Occipital lobe (tissue), 3 donors: ENCODE measurements at places on chromosomes 5 and 9. TPM values are rescaled to one million over a fixed set of nuclear protein-coding genes. Genes with fewer than 3 reads are reported as not detected.

Gene MSH3
- total RNA-seq, result 39.1 TPM

Gene SGTB
- 35.9 TPM for total RNA-seq

Gene NXNL2
- total RNA-seq, result 0.78 TPM

Gene WHRN
- 0.94 TPM for total RNA-seq

Gene GABRA1
- total RNA-seq, result 18.2 TPM

Gene CARTPT
- not detected for total RNA-seq

Gene HSPB3
- 0.47 TPM for total RNA-seq

Gene GHR
- 1.2 TPM for total RNA-seq

Gene NSA2
- total RNA-seq, result 56.3 TPM

Gene SLC23A1
- total RNA-seq, result not detected

Gene MAST4
- 13.6 TPM for total RNA-seq

Gene RNF224
- not detected for total RNA-seq

DNA sequence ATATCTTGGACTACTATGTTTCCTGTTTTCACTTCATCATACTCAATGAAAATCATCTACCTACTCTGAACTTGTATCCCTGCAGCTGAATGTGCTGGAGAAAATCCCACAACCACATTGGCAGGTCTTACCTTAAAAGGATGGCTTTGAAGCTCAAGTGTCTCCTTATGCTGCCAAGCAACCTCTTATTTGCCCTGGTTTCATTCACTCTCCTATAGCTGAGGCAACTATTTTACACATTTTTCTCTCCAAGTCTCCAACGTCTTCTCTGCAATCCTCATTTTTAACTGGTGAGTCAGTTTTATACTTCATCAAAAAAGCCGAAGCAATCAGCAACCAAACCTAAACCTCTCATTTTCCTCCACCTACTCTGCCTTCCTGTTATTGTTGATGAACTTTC, 49.7 kb downstream of the POU4F3 start:
- DNase-seq, result no peak

- no peak for DNase-seq
Measured at GRCh38 chr5:150278916-150279315, 10.7 kb downstream of the CAMK2A start.

DNA sequence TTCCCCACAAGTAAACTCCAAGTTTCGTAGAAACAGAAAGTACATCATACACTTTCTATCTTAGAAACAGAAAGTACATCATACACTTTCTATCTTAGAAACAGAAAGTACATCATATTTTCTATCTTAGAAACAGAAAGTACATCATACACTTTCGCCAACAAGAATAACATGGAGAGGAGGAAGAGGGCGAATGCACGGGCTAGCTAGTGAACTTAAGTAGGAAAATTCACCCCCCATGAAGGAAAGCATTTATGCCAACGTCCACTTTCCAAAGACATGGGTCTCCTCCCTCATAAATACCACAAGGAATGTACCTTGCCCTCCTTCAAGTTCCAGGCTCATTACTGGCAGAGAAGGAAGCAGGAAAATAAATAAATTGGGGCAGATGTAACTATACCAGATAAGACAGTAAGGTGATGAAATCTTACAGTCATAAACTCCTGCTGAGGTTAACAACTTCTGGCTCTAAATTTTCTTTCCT, 64.7 kb downstream of the FRMD3 start:
- no peak for DNase-seq

- DNase-seq, result no peak
Measured at GRCh38 chr5:150766251-150766650, 7.4 kb upstream of the DCTN4 start.

DNA sequence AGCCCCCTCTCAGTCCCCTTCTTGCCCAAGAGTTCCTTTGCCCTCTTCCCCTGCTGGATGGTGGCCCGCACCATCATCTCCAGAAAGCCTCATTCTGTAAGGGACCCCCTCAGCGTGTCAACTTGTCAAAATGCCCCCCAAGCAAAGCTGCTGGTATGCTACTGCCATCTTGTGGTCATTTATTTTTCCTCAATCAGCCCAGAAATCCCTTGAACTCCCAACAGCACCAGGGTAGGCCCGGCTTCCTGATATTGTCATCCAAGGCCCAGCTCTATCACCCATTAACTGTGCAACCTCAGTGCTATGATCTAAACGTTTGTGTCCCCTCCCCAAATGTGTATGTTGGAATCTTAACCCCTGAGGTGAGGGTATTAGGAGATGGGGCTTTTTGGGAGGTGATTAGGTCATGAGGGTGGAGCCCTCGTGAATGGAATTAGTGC, 53.2 kb upstream of the FBXW11 start:
- DNase-seq, result no peak

DNA sequence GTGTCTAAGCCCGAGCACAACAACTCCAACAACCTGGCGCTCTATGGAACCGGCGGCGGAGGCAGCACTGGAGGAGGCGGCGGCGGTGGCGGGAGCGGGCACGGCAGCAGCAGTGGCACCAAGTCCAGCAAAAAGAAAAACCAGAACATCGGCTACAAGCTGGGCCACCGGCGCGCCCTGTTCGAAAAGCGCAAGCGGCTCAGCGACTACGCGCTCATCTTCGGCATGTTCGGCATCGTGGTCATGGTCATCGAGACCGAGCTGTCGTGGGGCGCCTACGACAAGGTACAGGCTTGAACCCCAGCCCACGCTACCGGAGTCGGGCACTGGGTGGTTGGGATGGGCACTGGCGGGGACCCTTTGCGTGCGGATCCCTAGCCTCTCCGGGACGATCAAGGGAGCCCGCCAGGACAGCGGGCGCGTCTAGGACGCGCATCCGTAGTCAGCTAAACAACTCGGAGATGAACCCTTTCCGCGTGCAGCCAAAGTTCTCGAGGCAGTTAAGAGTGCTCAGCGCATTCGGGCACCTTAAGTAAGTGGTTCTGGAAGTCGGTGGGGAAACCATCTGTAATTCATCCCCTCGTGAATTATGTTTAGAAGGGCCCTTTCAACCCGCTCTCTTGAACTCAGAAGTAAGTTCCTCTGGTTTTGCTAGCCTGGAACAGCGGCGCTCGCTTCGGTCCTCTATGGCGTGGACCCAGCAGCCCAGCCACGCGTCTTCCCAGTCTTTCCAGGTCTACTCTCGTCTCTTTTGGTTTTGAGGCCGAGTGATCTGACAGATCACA, 1.3 kb downstream of the KCNN2 start:
- DNase-seq, result peak; percentile 7

GRCh38 chr5:152290181-152290580, 114.9 kb downstream of the NMUR2 start:
- no peak for DNase-seq

DNA sequence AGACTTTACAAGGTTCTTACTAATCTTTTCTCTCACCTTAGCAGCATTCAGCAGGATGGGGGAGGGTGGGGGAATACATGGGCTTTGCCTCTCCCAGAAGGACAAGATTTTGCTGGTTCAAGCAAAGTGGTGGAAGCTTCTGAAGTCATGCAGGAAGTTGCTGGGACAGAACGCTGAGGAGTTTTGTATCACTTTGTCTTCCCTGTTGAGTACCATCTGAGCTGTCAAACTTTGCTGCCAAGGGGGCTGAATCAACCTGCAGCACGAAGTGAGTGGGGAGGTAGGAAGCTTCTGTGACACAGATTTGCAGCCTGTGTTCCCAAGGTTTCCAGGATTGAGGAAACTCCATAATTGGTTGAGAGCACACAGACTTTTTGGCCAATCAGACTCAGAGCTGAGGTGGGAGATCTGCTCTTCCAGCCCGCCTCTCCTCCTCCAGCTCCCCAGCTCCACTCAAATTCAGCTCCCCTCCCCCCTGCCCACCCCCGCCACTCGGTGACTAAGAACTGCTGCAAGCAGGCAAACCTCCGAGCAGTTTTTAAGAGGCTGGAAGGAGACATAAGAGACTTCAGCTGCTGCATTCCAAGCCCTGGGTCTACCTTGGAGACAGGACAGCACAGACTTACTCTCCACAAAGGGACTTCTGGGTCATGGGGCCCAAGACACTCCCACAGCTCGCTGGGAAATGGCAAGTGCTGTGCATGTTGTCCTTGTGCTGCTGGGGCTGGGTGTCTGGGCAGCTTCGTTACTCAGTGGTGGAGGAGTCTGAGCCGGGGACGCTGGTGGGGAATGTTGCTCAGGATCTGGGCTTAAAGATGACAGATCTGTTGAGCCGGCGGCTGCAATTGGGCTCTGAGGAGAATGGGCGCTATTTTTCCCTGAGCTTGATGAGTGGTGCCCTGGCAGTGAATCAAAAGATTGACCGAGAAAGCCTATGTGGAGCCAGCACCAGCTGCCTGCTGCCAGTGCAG, at the start of gene PCDHGC5:
PCDHGC5 (plus strand) TSS at position 491 of the 971 bp plus-strand sequence; CDS start at position 651, 160 bp downstream.
- DNase-seq, result peak; percentile 84

DNA sequence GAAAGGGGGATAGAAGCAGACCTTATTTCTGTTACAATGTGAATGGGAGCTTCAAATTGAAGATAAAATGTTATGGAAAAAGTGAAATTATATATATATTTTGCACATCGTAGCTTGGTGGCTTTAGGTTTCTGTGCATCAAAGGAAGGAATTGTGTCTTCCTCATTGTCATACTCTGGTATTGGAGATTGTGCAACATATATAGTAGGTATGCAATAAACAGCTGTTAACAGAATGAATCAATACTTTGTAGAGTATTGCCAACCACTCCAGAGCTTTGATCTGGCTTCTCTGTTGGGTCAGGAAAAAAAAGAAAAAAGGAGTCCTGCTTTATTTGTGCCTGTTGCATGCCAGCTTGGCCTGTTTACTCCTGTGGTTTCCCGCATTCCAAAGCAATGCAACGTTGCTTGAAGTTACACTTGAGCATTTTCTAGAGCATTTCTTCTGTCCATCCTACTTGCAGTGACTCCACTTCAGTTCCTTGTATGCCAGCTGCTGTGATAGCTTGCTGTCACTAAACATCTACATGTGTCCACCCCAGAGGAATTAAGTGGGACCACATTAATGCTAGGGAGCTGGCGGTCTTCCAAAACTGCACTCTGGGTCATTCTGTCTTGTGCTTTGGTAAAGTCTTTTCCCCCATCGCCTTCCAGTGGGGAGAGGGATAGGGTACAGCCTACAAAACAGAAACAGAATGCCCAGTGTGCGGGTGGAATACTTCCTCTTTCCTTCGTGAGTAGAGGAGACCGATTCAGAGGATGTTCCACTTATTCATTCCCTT, 62.0 kb upstream of the MEF2C start:
- DNase-seq, result no peak

- no peak for DNase-seq
Measured at GRCh38 chr5:57082441-57083067, 91.3 kb upstream of the GPBP1 start.

GRCh38 chr9:104836235-104836634, 72.3 kb downstream of the NIPSNAP3B start:
- no peak for DNase-seq

DNA sequence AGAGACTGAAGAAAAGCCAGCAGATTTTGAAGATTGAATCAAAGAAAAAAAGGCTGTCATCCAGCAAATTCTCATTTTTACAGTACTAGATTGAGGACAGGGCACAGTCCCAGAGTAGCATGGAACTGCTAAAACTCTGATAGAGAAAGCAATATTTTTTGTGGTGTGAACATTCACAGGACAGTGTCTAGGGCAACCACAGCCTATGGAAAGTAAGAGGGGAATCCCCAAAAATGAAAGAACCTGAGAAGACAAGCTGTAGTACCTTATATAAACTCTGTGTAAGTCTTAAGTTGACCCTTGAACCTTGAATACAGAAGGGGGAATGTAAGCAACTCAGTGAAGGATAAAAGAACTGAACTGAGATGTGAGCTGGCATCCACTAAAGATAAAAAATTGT, 540.3 kb downstream of the HINT1 start:
- DNase-seq, result no peak

DNA sequence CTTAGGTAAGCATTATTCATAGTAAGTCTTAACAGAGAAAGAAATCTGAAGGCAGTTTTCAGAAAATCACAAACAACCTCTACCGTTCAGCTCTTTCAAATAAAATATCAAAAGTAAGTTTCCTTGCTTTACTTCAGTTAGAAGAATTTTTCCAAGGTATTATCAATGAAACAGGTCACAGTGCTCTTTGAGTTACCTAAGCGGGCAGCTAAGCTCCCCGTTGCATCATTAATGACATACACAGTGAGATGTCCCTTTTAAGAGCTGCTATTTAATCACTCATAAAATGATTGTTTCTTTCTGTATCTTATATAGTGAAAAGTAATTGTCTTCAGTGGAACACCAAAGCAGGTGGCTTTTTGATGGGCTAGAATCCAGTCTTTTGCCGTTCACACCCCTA, 86.2 kb upstream of the PIK3R1 start:
- no peak for DNase-seq

- DNase-seq, result no peak
Measured at GRCh38 chr9:26725573-26725972, 167.0 kb downstream of the CAAP1 start.

DNA sequence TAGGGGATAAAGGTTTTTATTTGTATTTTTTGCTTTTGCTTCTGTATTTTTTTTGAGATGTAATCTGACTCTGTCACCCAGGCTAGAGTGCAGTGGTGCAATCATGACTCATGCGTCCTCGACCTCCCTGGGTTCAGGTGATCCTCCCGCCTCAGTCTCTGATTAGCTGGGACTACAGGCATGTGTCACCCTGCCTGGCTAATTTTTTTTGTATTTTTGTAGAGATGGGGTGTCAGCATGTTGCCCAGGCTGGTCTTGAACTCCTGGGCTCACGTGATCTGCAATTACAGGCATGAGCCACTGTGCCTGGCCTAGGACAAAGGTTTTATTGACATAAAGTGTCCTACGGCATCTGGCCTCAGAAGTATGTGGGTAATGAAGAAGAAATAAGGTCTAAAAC, 297.1 kb upstream of the C9orf72 start:
- DNase-seq, result no peak

DNA sequence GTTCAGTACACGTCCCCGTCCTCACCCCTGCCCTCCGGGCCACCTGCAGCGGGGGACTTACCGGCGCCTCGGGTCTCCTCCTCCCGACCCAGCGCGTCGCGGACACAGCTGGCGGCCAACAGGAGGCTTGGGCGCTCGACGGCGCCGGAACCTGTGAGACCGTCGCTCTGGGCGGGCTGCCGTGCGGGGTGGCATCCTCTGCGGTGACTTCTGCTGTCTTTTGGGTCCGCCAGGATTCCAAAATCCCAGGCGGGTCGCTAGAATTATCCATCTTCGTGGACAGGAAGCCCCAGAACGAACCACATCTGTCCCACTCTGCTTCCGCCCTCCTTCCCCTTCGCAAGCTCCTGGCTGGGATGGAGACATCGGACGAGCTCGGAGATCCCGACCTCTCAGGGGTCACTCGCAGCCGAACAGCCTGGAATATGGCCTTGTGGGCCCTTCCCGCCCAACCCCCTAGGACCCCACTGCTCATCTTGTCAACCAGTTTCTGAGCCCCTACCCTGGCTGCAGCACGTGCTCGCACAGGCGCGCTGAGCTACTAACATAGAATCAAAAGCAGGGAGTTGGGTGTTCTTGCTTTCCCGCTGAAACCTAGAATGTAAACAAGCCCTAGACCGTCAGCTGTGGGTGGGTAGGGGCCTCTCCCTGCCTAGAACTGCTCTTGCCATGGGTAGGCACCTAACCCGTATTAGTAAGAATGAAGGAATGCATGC, 947 bp upstream of the MARCHF3 start:
- DNase-seq, result no peak

- no peak for DNase-seq
Measured at GRCh38 chr9:2466703-2467102, 154.9 kb upstream of the VLDLR start.

GRCh38 chr9:99607842-99608448, 213.7 kb upstream of the NR4A3 start:
- no peak for DNase-seq
